ENCODE measurements at places on chromosomes 6 and 20. TPM values are rescaled to one million over a fixed set of nuclear protein-coding genes. Genes with fewer than 3 reads are reported as not detected.

REM1 gene
- total RNA-seq, result not detected

BPIFA1 gene
- total RNA-seq, result not detected

- no peak overlapping the region for H3K27ac ChIP-seq
- no peak overlapping the region for H3K4me3 ChIP-seq
- H3K36me3 ChIP-seq, result no peaks in the 10 kb centered on the region
- DNase-seq, result no peak
- H3K4me1 ChIP-seq, result peaks cover 10% of the 10 kb centered on the region
Measured at GRCh38 chr20:47993817-47994216, 208.5 kb upstream of the SULF2 start.

GRCh38 chr20:57693002-57693582, 16.7 kb downstream of the PMEPA1 start:
- no peaks in the 10 kb centered on the region for H3K36me3 ChIP-seq
- H3K27ac ChIP-seq, result no peak overlapping the region
- no peaks in the 10 kb centered on the region for H3K4me1 ChIP-seq

DNA sequence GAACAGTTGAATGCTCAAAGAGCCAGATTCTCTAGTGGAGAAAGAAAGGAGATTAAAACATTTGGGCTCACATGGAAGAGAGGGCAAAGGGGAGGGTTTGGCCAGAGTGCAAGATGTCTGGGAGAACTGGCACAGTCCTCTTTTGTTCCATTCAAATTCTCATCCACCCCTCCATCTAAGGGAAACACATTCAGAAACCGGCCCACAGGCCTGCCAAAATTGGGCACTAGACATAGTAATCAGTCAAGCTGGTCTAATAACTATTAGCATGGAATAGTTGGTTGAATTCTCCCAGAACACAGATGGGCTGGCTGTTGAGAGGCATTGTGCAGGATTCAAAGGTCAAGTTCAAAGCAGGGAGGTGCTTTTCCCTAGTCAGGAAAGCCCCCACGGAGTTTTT, 341.4 kb upstream of the IRAK1BP1 start:
- no peaks in the 10 kb centered on the region for H3K27me3 ChIP-seq
- no peaks in the 10 kb centered on the region for H3K4me1 ChIP-seq

GRCh38 chr20:22977047-22977785, 57.9 kb upstream of the SSTR4 start:
- no peaks in the 10 kb centered on the region for H3K27me3 ChIP-seq
- H3K4me1 ChIP-seq, result no peaks in the 10 kb centered on the region
- no peak overlapping the region for H3K27ac ChIP-seq
- H3K4me3 ChIP-seq, result no peak overlapping the region

BHLHE23 gene
- total RNA-seq, result 0.22 TPM

BLOC1S5 gene
- total RNA-seq, result 34.4 TPM

GGTLC1 gene
- total RNA-seq, result not detected

DNA sequence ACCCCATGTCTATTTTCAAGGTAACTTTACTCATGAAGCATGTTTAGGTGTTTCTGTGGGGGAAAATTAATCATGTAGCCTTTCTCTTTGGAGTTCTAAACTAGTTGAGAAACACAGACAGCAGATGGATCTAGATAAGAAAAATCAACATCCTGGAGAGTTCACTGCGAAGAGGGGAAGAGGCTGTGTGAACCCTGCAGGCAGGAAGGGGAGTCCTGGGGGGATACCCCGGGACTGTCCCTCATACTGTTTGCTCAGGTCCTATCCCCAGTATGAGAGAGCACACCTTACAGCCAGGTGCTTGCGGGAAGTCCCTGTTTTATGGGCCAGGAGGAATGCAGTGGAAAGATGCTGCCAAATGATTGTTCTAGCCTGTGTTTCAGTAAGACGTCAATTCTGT, 32.7 kb downstream of the CHMP4B start:
- H3K4me1 ChIP-seq, result peaks cover 3% of the 10 kb centered on the region
- H3K36me3 ChIP-seq, result no peaks in the 10 kb centered on the region
- no peak for DNase-seq
- no peaks in the 10 kb centered on the region for H3K27me3 ChIP-seq

DNA sequence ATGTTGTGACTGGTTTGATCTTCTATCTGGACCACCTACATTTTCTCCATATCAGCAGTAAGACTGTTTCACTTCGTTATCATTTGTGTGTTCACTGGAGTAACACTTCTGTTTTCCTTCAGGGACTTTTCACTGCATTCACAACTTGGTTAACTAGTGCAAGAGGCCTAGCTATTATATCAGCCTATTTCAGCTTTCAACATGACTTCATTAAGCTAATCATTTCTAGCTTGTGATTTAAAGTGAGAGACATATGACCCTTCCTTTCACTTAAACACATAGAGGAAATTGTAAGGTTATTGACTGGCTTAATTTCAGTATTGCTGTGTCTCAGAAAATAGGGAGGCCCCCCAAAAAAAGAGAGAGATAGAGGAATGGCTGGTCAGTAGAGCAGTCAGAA, 622.8 kb upstream of the NRSN1 start:
- H3K4me1 ChIP-seq, result no peaks in the 10 kb centered on the region
- H3K4me3 ChIP-seq, result no peak overlapping the region
- no peak overlapping the region for H3K27ac ChIP-seq
- H3K27me3 ChIP-seq, result no peaks in the 10 kb centered on the region

RIPPLY2 gene
- not detected for total RNA-seq

DNA sequence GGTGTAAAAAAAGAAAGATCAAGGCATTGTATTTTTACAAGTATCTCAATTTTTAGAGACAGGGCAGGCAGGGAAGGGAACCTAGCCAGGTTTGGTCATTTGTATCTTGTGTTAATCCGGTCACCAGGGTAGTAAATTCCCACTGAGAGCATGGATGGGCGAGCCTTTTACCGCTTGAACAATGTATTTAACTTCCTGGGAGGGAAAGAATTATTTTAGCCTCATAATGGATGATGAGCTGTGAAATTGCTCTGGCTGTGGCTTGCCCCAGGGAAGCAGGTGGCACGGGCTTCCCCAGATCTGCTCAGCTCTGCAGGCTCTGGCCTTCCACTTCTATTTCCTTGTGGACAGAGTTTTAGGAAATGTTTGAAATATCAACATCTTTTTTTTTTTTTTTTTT, 72.9 kb downstream of the TOX2 start:
- no peaks in the 10 kb centered on the region for H3K36me3 ChIP-seq
- H3K27me3 ChIP-seq, result no peaks in the 10 kb centered on the region
- H3K4me3 ChIP-seq, result no peak overlapping the region
- peak; percentile 23 for DNase-seq

- H3K27me3 ChIP-seq, result no peaks in the 10 kb centered on the region
- H3K4me3 ChIP-seq, result no peak overlapping the region
- H3K36me3 ChIP-seq, result no peaks in the 10 kb centered on the region
- no peak for DNase-seq
Measured at GRCh38 chr6:137017081-137017480, 27.7 kb downstream of the IL20RA start.

- no peak overlapping the region for H3K4me3 ChIP-seq
- H3K27ac ChIP-seq, result no peak overlapping the region
- no peaks in the 10 kb centered on the region for H3K4me1 ChIP-seq
- no peak for DNase-seq
- H3K27me3 ChIP-seq, result no peaks in the 10 kb centered on the region
Measured at GRCh38 chr6:115612796-115613479, 447.8 kb downstream of the FRK start.

- no peaks in the 10 kb centered on the region for H3K27me3 ChIP-seq
- no peak overlapping the region for H3K4me3 ChIP-seq
- H3K27ac ChIP-seq, result no peak overlapping the region
- DNase-seq, result no peak
- H3K4me1 ChIP-seq, result no peaks in the 10 kb centered on the region
Measured at GRCh38 chr6:70186461-70186860, 116.4 kb downstream of the COL9A1 start.

PCSK2 gene
- total RNA-seq, result 0.07 TPM

GRCh38 chr6:108435391-108435790, 125.3 kb upstream of the FOXO3 start:
- H3K36me3 ChIP-seq, result no peaks in the 10 kb centered on the region
- H3K27me3 ChIP-seq, result no peaks in the 10 kb centered on the region
- no peak overlapping the region for H3K4me3 ChIP-seq
- DNase-seq, result no peak

DNA sequence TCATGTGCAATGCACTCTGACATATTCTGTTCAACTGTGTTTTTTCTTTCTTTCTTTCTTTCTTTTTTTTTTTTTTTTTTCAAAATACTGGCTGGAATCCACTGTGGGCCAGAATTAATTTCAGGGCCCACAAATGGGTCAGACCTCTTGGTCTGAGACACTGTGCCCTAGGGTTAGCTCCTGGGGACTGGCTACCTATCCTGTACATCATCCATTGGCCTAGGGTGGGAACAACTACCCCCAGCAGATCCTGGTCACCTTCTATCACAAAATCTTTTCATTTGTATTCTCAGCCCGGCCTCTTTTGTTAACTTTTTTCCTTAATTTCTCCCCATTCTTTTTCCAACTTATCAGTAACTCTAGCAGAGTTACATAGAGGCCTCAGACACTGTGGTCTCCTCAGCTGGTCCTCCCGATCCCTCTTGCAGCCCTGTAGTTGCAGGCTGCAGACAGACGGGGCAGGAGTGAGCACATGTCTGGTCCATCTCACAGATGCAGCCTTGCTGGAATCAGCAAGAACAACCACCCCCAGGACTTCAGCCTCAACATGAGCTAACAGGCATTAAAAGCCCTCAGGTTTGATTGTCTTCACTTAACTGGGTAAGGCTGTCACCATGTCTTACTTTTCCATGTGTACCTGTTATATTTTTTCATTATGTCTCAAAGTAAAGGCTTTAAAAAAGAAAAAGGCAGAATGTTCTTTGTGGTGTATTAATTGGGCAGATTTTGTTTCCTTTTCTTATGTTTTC, 41.3 kb downstream of the TXLNB start:
- no peaks in the 10 kb centered on the region for H3K4me1 ChIP-seq
- H3K36me3 ChIP-seq, result no peaks in the 10 kb centered on the region
- H3K27ac ChIP-seq, result no peak overlapping the region
- H3K4me3 ChIP-seq, result no peak overlapping the region
- no peaks in the 10 kb centered on the region for H3K27me3 ChIP-seq

- no peaks in the 10 kb centered on the region for H3K4me1 ChIP-seq
- no peak overlapping the region for H3K27ac ChIP-seq
- no peaks in the 10 kb centered on the region for H3K27me3 ChIP-seq
- DNase-seq, result no peak
- H3K4me3 ChIP-seq, result no peak overlapping the region
Measured at GRCh38 chr6:96675597-96675996, 112.7 kb downstream of the FHL5 start.

DNA sequence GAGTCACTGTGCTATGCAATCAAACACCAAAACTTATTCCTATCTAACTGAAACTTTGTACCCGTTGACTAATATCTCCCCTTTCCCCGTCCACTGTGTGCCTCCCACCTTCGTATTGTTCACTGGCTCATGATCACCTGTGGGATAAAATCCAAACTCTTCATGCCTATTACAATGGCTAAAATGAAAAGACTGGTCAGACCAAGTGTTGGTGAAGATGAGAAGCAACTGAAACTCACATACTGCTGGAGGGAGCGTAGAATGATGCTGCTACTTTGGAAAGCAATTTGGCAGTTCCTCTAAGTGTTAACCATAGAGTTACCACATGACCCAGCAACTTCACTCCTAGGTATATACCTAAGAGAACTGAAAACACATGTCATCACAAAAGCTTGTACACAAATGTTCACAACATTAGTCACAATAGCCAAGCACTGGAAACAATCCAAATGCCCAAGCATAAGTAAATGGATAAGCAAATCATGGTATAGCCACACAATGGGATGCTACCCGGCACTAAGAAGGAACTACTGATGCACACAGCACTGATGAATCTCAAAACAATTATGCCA, 13.1 kb downstream of the RPS10 start:
- H3K36me3 ChIP-seq, result peaks cover 3% of the 10 kb centered on the region
- no peak overlapping the region for H3K4me3 ChIP-seq
- H3K4me1 ChIP-seq, result no peaks in the 10 kb centered on the region

GRCh38 chr6:144769142-144769541, 484.0 kb downstream of the UTRN start:
- H3K27ac ChIP-seq, result no peak overlapping the region
- H3K4me1 ChIP-seq, result peaks cover 18% of the 10 kb centered on the region
- H3K4me3 ChIP-seq, result no peak overlapping the region
- no peak for DNase-seq
- H3K27me3 ChIP-seq, result no peaks in the 10 kb centered on the region
- no peaks in the 10 kb centered on the region for H3K36me3 ChIP-seq

DNA sequence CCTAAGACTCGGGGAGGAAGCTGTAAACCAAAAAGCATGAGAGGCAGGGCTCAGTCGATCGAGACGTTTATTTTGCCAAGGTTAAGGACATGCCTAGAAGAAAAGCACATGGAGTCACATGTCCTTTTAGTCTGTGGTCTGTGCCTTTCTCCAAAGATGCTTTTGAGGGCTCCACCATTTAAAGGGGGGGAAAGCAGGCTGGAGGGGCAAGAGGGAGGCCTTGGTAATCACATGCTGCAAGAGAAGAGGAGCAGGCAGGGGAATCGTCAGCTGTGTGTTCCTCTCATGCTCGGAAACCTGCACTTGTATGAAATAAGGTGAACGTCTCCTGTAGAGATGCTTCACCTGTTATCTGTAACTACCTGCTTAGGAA, 9.1 kb upstream of the YTHDF1 start:
- H3K36me3 ChIP-seq, result no peaks in the 10 kb centered on the region
- H3K27ac ChIP-seq, result no peak overlapping the region
- H3K27me3 ChIP-seq, result peaks cover 7% of the 10 kb centered on the region
- peaks cover 24% of the 10 kb centered on the region for H3K4me1 ChIP-seq
- DNase-seq, result no peak

- no peak overlapping the region for H3K4me3 ChIP-seq
- no peaks in the 10 kb centered on the region for H3K27me3 ChIP-seq
- no peaks in the 10 kb centered on the region for H3K36me3 ChIP-seq
- DNase-seq, result peak; percentile 67
Measured at GRCh38 chr6:127606131-127606562, 29.2 kb downstream of the C6orf58 start.
